ENCODE measurements at places on chromosomes 5 and 9.

DNA sequence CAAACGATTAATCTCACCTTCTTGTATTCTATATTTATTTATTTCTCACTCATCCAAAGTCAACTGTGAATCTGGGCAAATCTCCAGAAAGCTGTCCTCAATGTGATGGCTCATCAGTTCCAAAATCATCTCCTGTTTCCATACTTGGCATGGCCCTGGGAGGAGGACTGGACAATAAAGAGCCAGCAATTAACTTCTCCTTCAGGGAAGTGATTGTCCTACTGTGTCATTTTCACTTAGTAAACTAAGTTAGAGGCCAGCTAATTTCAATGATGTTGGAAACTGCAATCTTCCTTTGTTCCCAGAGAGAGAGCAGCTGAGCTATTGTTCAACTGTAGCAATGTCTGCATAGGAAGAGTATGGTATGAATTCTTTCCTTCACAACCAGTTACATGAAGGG lies 17.5 kb downstream of the CDH12 start:
- DNase-seq: no peak

DNA sequence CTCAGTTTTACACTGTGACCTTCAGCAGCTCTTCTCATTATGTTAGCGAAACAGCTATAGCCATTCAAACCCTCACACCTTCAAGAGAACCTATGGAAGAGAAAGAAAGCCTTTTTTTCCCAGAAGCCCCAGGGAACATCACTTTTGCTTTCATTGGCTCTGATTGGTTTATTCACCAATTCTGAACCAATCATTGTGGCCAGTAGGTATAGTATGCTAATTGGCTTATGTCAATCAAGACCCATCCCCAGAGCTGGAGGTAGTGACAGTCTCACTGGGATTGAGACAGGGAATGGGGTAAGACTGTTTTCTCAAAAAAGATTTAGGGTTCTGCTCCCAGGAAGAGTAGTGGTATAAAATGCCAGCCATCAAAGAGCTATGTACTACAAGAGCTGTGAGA lies 74.1 kb upstream of the FSD1L start:
- no peak for DNase-seq

DNA sequence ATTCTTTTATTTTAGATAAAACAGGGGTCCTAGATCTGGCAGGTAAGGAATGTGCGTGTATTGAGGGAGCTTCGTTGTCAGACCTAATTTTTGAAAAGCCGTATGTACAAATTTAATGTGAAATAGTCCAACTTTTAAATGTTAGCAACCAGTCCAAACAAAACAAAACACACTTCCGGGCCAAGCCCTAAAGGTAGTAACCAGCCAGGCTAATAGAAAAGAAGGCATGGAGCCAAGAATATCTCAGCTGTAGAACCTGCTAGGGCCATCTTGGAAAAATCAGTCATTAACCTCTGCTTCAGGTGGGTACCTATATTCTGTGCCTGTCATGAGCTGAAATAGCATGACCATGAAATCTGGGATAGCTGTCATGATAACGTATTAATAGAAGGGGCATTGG lies 71.0 kb downstream of the SMARCA2 start:
- DNase-seq: no peak

GRCh38 chr5:10451137-10451824 lies 9.6 kb downstream of the ROPN1L start:
- no peak for DNase-seq

DNA sequence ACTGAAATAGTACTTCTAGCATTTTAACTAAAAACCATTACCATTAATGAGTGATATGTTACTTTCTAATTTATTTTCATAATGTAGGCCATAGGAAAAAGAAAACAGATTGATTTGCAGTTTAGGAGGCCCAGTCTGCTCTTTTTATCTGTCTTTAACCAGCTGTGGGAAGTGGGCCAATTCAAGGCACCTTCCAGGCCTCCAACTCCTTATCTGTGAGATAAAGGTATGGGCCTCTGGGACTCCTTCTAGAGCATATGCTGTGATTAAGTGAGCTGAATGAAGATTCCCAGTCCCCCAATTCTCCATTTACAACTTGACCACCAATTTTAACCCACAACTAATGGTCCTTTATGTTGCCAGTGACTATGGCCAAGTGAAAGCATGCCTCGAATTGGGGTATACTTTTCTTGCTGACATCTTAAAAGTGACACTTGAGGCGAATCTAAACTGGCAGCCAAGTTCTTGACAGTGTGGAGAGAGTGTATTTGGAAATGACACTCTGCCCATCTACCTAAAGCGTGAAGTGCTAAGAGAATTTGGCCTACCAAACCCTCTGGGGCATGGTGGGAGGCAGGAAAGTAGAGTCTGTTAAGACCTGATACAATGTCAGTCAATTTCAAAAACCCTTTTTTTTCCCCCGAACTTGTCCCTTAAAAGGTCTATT lies 88.3 kb downstream of the PIK3R1 start:
- no peak for DNase-seq

GRCh38 chr9:87140605-87141109 lies 193.4 kb upstream of the GAS1 start:
- no peak for DNase-seq

DNA sequence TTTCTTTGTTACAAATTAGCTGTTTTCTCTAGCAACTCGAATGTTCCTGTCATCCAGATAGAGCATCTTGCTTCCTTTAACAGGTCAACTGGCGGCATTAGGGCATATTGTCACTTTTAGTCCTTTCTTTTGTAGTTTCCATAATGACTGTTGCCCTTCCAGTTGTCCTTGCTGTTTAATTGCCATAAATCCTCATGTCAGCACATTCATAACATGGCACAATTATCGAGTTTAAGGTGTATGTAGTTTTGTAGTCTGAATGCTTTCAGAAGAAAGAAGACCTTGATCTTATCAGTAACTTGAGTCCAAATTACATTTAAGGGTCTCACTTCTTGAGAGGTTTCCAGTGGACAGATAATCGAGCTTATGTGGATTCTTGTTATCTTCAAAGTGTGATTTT lies 161.7 kb upstream of the CDH12 start:
- DNase-seq: no peak

- DNase-seq: no peak
Observed at GRCh38 chr5:116374434-116374852, 200.2 kb downstream of the SEMA6A start.

DNA sequence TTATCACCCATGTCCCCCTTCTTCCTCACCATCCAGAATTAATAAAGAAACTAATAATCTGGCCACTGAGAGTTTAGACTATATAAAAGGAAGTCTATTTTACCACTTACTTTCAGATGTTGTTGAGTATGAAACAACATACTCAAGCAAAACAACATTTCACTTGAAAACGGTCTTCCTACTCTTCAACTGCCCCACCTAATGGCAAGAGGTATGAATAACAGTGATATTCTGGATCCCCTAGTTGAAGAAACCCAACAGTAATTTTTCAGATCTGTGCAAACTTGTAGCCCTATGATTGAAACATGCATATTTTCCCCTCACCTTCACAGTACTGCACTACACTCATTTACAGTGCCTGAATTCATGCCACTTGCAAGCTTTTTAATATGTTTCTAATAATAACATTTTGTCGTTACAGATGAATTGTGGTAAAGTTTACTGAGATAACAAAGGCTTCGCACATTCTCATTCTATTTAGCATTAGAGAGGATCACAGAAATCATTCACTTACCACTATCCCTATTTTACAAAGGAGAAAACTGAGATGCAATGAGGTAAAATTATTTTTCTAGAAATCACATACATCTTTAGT lies 267.9 kb upstream of the PDE4D start:
- no peak for DNase-seq

DNA sequence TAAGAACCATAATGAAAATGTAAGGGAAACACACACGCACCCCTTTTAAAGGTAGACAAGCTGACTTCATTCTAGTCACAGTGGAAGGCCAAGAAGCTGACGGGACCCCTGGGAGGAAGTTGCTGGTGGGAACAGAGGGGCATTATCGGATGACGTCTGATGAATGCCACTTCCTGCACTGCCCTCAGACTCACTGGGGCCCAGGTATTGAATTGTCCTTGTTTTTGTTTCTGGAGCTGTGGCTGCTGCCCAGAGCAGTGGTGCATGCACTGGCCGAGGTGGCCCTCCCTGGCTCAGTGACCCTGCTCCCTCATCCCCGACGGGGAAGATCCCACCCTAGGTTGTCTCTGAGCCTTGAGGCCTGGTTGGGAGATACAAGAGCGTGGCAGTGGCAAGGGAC lies 15.3 kb upstream of the RPL26L1 start:
- no peak for DNase-seq

DNA sequence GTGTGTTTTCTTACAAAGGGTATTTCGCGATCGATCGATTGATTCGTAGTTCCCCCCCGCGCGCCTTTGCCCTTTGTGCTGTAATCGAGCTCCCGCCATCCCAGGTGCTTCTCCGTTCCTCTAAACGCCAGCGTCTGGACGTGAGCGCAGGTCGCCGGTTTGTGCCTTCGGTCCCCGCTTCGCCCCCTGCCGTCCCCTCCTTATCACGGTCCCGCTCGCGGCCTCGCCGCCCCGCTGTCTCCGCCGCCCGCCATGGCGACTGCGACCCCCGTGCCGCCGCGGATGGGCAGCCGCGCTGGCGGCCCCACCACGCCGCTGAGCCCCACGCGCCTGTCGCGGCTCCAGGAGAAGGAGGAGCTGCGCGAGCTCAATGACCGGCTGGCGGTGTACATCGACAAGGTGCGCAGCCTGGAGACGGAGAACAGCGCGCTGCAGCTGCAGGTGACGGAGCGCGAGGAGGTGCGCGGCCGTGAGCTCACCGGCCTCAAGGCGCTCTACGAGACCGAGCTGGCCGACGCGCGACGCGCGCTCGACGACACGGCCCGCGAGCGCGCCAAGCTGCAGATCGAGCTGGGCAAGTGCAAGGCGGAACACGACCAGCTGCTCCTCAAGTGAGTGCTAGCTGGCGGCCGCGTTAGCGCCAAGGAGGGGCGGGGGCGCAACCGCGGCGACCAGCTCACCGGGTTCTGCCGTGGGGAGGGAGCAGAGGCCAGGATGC lies 480 bp downstream of the LMNB1 start:
- DNase-seq: peak; percentile 12

GRCh38 chr5:71955723-71956122 lies 151.6 kb upstream of the MAP1B start:
- no peak for DNase-seq

DNA sequence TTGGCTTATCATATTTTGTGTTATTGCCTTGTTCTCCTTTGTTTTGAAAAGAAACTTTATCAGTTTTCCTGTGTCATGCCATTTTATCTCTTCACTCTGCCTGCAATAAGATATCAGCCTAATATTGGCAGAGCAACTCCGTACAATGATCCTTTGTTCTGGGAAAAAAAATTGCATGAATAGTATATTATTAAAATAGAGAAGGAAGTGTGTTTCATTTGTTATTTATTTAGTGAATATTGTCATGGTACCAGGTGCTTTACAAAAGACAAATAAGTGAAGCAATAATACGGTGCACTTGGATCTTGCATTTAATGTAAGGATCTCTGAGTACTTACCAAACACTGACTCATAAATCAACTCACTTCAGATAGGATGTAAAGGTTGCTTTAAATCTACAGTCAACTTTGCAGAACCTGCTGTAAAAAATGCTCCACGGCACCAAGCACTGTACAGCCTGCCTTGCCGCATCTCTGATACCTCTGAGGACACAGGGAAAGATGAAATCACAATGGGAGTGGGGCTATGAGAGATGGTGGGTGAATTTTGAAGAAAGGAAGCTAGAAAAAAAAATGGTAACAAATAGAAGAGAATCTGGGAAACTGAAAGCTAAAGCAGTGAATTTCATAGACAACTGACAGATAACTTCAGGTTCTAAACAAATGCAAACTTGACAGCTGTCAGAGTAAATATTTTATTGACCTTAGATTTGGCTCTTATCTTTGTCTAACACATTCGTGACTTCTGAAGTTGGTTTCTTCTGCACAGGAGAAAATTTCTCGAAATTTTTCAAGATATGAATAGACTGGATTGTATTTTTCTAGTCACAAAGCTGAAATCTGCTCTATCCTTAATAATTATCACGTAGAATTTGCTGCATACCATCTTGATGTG lies 232.1 kb downstream of the ENC1 start:
- DNase-seq: no peak

DNA sequence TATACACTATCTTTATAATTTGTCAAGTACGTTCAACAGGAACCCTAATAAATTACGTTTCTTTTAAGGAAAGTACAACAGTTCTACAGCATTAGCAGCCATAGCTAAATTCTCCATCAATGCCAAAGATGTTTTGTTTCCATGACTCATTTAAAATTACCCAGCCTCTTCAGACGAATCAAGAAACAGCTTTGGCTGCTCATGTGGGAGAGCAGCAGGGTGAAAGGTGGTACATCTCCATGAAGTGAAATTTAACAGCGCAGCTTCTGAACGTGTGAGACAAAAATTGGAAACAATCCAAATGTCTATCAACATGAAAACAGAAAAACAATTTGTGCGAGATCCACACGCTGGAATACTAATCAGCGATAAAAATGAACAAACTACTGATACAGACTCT lies 327.3 kb upstream of the CDH6 start:
- no peak for DNase-seq

GRCh38 chr9:89204801-89205200 lies 26.2 kb upstream of the SHC3 start:
- DNase-seq: no peak

DNA sequence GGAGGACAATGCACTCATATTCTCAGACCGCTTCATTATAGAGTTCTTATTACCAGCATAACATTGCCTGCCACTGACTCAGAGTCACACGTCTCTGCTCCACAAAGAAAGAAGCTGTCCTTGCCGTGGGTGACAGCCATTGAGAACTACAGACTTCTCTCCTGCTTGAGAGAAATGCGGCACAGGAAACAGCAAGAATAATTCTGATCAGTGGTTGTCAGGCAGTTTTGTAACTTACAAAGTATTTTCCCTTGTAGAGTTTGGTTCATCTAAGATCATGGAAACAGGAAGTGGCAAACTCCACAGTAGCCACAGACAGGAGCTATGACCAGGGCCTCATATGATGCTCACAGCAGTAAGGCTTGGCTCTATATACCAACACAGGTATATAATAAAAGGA lies 47.0 kb downstream of the KCNV2 start:
- DNase-seq: no peak

DNA sequence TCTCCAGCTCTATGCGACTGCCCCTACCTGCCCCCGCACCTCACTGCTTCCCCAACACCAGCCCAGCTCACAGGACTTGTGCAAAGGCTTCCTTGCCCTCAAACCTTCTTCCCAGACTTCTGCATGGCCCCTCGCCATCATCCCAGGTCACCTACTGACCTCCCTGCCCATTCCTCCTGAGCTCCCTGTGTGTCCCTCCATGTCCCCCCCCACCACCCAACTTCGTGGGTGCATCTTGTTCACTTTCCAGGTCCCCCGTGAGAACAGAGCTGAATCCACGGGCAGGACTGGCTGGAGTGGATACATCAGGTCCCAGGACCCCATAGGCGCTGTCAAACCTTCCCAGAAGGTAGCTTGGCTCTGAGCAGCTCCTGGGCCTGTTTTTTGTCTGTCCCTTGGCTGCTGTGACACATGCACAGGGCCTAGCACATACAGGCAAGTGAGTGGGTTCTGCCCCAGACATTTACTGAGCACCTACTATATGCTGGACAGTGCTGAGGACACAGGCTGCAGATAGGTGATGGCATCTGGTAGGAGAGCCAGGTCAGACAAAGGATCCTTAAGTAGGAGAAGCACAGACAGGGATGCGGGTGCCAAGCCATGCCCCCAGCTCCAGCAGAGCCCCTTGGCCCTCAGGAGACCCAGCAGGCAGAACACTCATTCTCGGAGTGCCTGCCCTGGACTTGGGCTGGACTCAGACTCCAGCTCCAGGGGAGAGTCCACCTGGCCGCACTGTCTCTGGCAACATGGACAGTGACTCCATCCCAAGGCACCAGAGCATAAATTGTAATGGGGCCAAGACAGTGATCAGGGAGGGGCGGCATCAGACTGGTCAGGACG lies 15.0 kb downstream of the NINJ1 start:
- no peak for DNase-seq
